ENCODE measurements at places on chromosomes 3 and 15.

- DNase-seq, result no peak
Measured at GRCh38 chr3:129415378-129415777, 13.1 kb downstream of the EFCAB12 start.

DNA sequence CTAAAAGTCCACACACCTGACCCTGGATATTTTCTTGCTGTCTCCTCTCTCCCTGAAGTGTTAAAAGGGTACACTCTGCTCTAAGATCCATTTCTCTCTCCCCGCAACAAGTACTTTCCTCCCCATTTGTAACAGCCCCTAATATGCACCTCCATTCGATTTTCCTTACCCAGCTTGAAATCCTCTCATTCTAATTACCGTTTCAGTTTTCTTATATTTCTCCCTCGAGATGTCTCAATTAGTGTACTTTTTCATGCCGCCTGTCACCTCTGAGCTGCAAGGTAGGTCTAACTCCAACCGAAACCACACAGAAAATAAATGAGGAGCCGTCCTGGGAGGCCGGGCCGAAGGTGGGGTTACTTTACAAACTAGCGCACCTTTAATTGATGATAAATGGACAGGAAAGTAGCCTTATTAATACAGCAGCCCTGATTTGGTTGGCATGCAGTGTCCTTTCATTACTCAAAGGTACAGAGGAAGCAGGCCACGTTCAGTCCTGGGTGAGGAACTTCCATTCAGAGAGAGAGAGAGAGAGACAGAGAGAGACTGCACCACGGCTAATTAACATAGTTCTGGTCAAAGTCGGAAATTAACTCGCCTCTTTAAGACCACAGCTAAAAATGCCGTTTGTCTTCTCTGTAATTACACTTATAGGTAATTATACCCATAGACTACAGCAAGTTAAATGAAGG lies 319.9 kb downstream of the ARRDC4 start:
- DNase-seq, result no peak

DNA sequence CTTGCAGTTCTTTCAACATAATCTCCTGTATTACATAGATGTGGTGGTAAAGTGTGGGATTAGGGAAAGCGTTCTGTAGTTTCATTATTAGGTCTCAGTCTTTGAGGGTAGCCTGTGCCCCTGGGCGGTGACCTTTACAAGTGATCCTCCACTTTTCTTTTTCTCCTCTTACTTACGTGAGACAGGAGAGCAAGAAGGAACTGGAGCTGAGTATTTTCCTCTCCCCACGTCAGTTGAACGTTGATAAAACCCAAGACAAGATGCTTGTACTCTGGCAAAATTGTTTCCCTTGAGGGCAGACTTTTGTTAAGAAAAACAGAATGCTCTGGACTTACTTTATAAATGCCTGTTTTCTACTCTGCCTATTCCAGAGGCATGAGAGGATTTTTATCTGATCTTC lies 378.7 kb downstream of the ZNF385D start:
- DNase-seq, result no peak

DNA sequence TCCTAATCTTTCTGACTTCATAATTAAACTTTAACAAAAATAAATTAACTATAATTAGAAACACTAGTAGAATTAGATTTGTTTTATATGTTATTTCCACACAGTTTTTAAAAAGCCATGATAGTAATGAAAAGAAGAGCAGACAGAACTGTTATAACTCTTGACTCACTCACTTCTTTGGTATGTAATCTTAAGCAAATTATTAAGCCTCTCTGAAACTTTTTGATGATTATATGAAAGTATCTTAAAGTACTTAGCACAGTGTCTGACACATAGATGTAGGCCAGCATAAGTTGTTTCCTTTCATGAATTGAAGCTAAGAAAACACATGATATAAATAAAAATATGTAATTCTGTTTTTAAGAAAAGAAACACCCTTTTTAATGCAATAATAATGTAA lies 123.6 kb upstream of the MLF1 start:
- DNase-seq, result no peak

DNA sequence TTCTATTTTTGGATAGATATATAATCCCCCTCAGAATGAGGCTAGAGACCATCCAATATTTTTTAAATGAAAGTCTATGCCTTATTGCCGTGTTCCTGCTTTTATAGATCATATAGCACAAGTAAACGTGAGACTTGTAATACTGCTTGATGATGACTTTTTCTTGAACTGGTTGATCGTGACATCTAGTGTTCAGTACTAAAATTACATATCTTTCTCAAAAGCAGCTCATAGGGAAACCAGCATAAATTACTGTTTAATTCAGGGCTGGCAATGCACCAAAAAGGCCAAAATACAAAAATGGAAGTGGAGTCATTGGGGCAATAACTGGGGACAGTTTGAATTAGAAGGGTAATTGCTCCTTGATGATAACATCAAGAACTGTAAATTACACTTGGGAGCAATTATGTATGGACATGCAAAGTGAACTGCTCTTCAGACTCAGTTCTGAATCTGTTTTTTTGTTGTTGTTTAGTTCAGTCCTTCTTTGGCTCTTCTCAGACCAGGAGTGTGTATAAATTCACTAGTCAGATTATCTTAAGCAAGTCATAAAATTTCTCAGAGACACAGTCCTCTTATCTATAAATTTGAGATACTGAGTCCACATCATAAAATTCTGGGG lies 325.3 kb downstream of the THSD4 start:
- peak; percentile 55 for DNase-seq

GRCh38 chr3:120095979-120096426 lies 1.8 kb upstream of the GSK3B start:
- no peak for DNase-seq

DNA sequence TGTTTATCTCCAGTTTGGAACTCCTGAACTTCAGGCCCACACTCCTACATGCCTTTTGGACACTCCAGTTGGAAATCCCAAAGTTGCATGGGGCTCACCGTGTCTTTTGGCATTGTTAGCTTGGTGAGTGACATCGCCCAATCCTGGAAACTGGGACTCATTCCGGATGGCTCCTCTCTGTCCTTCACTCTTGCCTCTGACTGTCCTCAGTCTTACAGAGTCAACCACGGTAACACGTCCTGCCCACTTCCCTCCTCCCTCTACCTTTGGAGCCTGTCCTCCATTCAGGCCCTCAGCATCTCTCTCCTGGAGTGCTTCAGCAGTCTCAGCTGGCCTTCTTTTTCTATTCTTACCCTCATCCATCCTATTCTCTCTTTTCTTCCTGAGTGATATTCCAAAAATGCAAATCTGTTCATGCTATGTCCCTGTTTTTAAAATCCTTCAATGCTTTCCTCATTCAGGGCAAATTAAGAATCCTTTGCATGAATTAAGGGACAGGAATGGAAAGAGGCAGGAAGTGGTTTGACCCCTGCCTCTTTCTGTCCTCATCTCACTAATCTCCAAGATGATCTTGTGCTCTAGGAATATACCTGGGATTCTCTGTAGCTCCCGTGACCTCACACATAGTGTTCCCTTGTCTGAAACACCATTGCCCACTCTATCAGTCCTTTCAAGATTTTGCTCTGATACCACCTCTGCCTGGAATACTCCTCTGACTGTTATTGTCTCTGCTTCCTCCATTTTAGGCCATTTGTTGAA lies 42.5 kb downstream of the LPP start:
- DNase-seq, result no peak

Data from suppressor macrophage (primary cell).